ENCODE measurements at places on chromosomes 5 and 9.

DNA sequence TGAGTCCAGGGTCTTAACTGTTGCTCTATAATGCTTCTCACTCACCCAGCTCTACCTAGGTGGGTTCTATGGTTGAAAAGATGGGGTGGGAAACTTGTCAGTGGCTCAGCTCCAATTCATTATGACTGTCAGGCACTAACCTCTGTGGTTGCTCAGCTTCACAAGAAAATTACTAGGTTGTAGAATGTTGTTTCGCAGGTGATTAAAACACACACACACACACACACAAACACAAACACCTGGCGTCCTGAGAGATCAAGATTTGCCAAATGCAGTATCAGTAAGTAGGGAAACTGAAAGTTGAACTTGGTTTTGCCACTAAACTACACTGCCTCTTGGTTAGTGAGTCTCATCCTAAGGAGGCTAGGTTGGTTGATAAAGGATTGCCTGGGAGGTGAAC, 2.8 kb downstream of the MCCC2 start:
- DNase-seq, result no peak

GRCh38 chr9:32468740-32469139, 57.3 kb downstream of the RIGI start:
- DNase-seq, result no peak

DNA sequence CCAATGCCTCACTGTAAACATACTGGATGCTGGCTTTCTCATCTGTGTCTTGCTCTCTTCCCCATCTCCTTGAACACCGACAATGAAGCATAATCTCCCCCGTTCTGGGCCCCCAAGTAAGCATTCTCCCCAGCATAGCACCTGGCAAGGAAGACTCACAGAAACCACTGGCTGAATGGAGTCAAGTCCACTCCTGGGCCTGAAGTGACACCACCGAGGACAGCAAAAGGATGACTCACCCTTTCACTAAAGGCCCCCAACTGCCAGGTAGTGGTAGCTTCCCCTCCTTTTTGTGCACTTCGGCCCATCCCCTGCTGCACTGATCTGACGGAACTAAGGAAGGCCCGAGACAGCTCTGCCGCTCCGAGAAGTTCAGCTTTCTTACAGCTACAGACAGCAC, 9.4 kb downstream of the VDAC1 start:
- DNase-seq, result no peak

DNA sequence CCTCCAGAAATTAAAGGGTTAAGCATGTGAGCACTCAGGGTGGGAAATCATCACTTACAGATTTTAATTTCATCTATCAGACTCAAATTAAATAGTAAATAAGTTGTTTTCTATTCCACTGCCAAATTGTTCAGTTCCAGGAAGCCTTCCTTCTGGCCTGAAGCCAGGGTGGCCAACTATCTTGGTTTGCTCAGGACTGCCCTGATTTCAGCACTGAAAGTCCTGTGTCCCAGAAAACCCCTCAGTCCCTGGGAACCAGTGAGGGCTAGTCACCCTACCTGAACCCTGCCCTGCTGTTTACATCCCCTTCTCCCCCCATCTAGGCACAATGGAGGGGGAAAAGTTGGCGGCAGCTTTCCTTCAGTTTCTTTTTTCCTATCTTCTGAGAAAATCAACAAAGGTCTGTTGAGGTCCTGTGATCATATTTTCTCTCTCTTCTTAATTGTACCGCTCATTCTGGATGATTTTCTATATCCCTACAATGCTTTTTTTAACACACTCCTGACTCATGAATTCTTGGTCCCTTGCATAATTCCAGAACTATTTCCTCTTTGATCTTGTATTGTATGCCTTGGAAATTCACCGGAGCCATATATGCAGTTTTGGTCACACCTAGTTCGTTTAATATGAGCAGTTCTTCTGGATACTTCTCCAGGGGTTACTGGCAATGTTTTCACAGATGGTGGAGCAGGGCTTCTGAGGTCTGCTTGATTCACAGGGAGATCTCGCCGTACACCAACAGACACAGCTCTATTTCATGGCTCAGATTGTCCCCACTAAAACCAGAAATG, 103.8 kb downstream of the MAP1B start:
- no peak for DNase-seq

DNA sequence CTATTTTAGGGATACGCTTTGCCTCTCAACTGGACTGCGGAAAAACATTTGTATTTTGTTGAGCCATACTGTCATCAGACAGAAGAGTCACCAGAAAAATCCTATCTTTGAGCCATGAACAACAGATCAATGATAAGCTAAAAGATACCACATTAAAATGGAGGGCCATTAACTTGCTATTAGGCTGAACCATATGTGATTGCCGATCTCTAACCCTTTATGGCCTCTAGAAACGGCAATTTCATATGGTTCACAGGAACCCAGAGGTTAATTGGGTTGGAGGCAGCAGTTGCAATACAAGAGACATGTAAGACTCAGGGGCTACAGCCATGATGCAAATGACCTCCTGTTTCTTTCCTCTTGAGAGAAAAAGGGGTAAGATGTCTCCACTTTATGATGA, 69.8 kb downstream of the MYO10 start:
- DNase-seq, result no peak

- no peak for DNase-seq
Observed at GRCh38 chr5:493119-493701, 31.0 kb downstream of the SLC9A3 start.

GRCh38 chr9:123616707-123617106, 260.7 kb downstream of the CRB2 start:
- no peak for DNase-seq

DNA sequence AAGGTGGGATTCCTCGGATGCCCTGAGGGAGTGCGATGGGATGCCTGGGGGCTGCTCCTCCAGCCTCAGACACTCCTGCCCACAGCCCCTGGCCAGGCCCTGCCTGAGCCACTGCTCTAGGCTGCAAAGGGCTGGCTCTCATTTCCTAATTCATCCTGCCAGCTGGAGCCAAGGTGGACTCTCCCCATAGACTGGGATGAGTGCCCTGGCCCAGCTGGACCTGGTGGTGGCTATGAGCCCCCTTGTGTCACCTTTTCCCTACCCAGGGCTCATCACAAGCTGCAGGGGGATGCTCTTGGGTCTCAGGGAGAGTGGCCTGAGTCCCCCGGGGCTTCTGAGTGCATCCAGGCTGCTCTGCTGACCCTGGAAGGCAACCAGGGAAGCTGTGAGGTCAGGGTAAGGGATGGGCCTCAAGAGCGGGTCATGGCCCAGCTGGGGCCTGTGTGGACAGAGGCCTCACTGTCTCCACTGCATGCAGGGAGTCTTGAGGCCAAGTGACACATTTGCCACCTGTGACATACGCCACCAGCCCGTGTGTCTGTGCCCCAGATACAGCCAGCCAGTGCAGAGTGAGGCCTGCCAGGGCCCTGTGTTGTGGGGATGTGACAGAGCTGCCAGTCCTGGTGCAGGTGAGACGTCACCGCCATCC, 102.7 kb upstream of the IER5L start:
- DNase-seq, result no peak

DNA sequence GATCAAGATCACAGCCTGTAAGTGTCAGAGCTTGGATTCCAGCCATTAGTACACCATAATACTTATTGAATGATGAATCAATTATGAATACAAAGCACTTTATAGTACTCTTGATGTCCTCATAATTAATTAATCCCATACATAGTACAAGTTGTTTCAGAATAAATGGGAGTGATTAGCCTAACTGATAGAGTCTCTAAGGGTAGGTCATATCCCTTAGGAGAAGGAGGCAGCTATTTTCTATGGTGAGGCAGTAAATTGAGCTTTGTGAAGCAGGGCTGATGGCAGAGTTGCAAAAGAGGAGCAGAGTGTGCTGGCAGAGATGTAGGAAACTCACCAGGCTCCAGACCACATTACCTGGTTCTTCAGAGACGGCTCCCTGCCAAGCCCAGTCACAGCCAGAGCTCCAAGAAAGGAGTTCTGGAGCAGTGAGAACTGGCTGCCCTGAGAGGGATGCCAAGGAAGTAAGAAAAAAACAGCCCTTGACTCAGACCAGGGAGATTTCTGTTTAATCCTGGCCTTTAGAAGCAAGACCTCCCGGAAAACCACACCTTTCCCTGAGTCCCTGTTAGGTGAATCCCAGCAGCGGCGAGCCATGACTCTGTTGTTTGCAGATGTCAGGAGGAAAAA, 112.9 kb downstream of the SH3TC2 start:
- no peak for DNase-seq

GRCh38 chr9:75168270-75169178, 80.2 kb downstream of the OSTF1 start:
- no peak for DNase-seq

DNA sequence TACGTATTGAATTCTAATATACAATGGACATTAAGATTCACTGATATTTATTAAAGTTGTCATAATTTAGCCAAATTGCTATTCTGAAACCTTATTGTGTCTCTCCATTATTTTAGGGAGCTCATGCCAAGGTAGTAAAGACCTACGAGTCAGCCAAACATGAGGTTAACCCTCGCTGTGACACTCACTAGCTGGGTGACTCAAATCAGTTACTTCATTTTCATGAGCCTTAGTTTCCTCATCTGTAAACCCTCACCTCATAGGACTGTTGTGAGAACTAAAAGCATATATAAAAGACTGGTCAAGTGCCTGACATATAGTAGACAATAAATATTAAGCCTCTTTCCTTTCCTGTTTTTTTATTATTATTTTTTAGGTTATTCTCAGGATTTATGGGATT, 44.0 kb upstream of the PCA3 start:
- DNase-seq, result no peak

DNA sequence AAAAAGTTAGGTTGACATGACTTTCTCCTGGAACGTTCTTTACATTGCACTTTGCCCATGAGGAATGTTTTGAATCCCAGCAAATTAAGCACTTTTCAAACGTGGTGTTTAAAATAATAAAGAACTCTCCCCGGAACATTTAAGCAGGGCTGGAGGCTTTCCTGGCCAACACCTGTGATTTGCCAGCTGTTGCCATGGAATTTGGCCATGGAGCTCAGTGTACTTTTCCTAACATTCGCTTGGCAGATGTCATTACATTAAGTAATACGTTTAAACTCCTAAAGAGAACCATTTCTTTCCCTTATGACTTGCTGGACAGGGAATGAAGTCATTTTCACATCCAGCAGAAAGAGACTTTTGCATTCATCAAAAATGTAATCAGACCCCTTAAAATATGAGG, 146.1 kb downstream of the GAS1 start:
- no peak for DNase-seq

Data from GM04503 (cell line).